ENCODE measurements at places on chromosomes 5 and 9. TPM values are rescaled to one million over a fixed set of nuclear protein-coding genes. Genes with fewer than 3 reads are reported as not detected.

DNA sequence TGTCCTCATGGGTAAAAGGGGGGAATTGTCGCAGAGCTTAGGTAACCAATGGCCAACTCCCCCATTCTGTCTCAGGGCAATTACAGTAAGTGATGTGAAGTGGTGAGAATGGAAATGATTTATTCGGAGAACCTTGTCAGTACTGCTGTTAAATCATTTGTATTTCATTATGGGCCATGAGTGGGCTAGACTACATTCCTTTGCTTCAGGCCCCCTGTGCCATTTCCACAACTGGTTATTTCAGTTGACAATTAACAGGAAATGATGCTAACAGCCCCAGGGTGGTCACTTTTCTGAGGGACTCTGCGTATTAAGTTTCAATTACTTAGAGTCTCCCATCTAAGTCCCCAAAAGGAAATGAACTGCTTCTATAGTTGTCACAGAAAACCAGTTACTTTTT, 653.7 kb downstream of the CCDC171 start:
- DNase-seq: no peak

DNA sequence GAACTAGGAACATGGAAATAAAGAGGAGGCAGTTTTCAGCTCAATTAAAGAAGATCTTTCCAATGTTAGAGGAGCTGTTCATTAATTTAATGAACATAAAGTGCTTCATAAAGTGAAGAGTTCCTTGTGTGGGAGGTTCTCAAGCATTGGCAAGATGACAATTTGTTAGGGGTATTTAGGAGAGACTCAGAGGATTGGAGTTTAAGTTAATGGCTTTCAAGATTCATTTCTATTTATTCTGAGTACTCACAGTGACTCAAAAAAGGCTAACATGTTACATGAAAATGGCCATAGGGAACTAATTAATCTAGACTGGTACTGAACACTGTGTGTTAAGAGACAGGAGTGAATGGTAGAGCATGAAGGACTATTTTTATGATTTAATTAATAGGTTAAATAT, 55.4 kb upstream of the CDH12 start:
- DNase-seq: no peak

GRCh38 chr5:40429258-40430100, 250.2 kb upstream of the PTGER4 start:
- DNase-seq: no peak

GRCh38 chr5:322281-322941, 897 bp downstream of the AHRR start:
- DNase-seq: no peak

DNA sequence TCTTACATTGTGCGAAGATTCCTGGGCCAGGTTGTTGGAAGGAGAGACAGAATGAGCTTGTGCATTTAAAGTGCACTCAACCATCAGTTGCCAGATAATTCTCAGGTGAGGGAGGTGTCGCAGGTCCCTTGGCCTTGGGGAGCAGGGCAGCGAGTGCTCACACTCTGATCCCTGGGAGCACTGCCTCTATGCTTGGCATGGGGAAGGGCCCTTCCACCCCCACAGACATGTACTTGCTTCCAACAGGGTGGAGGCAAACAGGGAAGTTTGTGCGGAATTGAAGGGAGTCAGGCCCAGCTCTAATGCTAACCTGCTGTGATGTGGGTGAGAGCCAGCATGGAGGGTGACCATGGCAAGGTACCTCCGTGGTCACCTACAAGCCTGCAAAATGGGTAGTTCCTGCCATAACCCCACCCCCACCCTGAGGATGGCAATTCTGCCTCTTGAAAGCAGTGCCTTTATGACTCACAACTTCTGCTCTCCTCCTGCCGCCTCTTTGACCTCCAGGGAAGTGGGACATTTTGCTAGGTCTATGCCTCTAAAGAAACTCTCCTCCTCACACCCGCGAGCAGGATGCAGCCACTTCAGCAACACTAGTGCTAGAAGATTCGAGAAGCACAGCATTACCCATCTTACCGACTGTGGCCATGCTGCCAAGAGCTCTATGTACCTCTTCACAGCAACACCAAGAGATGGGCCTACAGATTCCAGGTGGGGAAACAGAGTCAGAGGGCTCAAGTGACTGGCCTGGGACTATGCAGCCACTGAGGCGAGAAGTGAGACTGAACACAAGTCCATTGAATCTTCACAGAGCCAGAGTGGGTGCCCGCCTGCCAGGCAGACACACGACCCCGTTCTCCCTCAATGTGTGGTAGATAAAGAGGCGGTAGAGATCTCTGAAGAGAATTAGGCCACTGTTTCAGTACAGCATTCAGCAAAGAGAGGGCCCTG, 22.1 kb upstream of the SLC25A51 start:
- no peak for DNase-seq

GRCh38 chr5:4907571-4907970, 232.6 kb upstream of the ADAMTS16 start:
- DNase-seq: no peak

DNA sequence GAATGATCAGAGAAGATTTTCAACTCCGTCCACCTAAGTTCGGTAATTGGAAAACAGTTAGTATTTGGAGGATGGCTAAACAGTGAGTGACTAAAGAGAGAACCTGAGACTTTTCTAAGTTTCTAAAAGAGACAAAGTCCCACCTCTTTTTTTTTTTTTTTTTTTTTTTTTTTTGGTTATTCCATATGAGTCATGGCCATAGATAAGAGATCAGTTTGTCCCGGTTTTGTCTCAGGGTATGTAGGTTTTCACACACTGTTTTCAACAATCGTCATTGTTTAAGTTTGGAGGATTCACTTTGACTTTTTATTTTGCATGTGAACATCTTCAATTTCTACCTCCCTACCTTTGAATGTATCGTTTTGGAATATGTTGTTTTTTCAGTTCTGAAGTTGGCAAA, 85.9 kb downstream of the NTRK2 start:
- no peak for DNase-seq

- no peak for DNase-seq
Observed at GRCh38 chr9:35254237-35254636, 92.4 kb downstream of the UNC13B start.

GRCh38 chr9:93699650-93700049, 123.3 kb downstream of the PHF2 start:
- no peak for DNase-seq

GRCh38 chr5:142275496-142275895, 49.3 kb downstream of the SPRY4 start:
- no peak for DNase-seq

TNFSF8 gene
- polyA plus RNA-seq: not detected

CD74 gene
- 6,006 TPM for polyA plus RNA-seq

OTULINL gene
- 5.1 TPM for polyA plus RNA-seq

TTC1 gene
- 99.5 TPM for polyA plus RNA-seq

FUT7 gene
- 0.62 TPM for polyA plus RNA-seq

FAM200C gene
- polyA plus RNA-seq: 5.7 TPM

Measured in GM12878 (cell line).